Left colon (tissue), 2 donors: ENCODE measurements at places on chromosomes 1 and 21. TPM values are rescaled to one million over a fixed set of nuclear protein-coding genes. Genes with fewer than 3 reads are reported as not detected.

- DNase-seq, result no peak
Observed at GRCh38 chr1:97632075-97632474, 288.8 kb downstream of the DPYD start.

DNA sequence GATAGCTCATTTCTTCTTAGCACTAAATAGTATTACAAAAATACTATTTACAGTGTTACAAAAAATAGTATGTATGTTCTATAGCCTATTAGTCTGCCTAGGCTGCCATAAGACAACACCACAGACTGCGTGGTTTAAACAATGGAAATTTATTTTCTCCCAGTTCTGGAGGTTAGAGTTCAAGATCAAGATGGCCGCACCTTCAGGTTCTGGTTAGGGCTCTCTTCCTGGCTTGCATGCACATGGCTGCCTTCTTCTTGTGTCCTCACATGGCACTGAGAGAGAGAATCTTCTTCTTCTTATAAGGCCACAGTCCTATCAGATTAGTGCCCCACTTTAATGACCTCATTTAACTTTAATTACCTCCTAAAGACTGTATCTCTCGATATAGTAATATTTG is 4.1 kb downstream of the ATF6 start:
- DNase-seq, result no peak

DNA sequence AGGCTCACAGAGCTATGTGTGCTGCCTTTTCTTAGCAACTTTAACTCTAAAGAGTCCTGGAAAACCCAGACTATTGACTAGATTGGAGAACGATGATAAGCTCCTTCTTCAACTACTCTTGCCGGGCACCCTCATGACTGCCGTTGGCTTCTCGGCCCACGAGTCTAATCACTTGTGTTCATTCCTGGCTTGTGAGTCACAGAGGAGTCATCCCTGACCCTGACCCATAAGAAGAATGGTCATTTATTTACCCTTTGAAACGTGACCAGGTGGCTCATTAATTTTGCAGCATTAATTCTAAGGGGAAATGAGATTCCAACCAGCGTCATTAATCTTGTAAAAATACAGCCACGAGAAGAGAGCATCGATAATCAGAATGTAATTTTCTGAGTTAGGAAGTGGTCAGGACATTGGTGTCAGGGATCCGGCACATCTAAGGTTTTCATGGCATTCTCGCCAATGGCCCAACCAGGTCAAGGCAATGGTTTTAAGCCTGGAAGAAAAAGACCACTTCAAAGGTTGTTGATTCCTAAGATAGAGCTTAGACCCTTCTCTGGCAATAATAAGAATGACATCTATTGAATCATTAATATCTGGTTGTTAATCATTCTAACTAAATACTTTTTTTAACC is 183.6 kb upstream of the RUNX1 start:
- no peak for DNase-seq

GRCh38 chr1:162857850-162858249 is 3.1 kb downstream of the CCDC190 start:
- no peak for DNase-seq

DNA sequence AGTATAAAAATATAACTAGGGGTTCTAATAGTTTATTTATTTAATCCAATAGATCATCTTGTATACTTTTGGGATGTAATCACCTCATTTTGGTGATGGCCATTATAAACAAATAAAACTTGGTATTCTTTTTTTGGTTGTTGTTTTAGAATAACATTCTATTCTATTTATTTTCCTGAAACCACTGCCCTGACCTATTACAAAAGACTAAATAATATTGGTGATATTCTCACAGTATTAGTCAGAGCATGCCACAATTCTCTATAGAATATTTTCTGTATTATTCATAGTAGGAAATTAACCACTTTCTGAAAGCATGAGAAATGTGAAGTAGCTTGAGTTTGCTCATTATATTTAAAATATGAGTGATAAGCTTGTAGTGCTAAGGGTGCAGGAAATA is 54.1 kb upstream of the LRRC7 start:
- no peak for DNase-seq

- no peak for DNase-seq
Observed at GRCh38 chr1:211938561-211938997, 96.8 kb downstream of the INTS7 start.

- no peak for DNase-seq
Observed at GRCh38 chr1:243620096-243620495, 229.9 kb downstream of the AKT3 start.

DNA sequence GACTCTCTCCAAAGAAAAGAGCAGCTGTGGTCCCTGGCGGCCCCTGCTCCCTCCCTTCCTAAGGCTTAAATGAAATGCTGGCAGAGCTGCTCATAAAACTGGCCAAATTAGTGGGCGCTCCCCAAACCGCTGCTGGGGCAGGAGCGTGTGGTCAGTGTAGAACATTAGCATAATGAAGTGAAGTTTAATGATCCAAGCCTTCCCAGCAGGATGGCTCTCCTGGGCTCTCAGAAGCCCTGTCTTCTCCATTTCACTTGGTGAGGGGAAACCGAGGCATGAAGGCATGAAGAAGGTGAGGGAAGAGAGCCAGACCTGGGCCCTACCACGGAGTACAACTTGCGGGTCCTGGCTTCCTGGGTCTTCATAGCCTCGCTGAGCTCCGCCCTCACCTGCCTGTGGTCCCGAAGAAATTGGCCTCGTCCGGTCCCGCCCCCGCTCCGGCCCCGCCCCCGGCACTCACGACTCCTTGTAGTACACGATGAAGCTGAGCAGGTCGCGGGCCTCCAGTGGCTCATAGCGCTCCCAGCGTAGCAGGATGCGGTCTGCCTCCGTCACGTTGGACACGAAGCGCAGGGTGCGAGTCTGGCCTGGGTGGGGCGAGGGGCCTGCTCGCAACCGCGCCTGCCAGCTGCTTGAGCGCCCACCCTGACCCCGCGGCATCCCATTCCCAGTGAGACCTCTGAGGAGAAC is 10.3 kb downstream of the INSRR start:
- peak; percentile 69 for DNase-seq

GRCh38 chr1:1259951-1260600 is 13.6 kb upstream of the C1QTNF12 start:
- DNase-seq, result no peak

DNA sequence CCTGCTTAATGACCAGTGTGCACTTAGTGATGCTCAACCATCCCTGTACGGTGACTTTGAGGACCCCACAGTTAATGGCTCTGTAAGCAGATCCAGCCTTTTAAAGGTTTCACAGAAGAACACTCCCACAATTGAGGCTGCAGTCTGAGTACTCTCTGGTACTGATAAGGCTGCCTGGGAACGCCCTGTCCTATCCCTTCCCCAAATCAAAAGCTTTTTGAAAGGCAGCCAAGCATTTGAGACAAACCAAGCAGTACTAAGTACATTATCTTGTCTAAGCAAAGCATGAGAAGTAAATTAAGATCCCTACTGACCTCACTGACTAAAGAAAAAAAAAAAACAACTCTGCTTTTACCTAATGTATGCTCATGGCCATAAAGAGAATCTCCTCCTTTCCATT is 60.7 kb downstream of the SH3GLB1 start:
- DNase-seq, result no peak

- no peak for DNase-seq
Observed at GRCh38 chr1:58724483-58724882, 24.6 kb upstream of the MYSM1 start.

- no peak for DNase-seq
Observed at GRCh38 chr1:191343816-191344215, 814.4 kb upstream of the RGS18 start.

The FPGT gene
- total RNA-seq, result 26.2 TPM

The C1QTNF12 gene
- 71.6 TPM for total RNA-seq

The TXLNA gene
- total RNA-seq, result 37.6 TPM

The FBXO2 gene
- total RNA-seq, result 0.55 TPM

The TMEM61 gene
- total RNA-seq, result 19.8 TPM

The FCGR2B gene
- total RNA-seq, result 5.1 TPM

The S100A12 gene
- not detected for total RNA-seq

The FAM72D gene
- 0.89 TPM for total RNA-seq

The YRDC gene
- total RNA-seq, result 12.3 TPM
